ENCODE measurements at places on chromosomes 7 and 10.

DNA sequence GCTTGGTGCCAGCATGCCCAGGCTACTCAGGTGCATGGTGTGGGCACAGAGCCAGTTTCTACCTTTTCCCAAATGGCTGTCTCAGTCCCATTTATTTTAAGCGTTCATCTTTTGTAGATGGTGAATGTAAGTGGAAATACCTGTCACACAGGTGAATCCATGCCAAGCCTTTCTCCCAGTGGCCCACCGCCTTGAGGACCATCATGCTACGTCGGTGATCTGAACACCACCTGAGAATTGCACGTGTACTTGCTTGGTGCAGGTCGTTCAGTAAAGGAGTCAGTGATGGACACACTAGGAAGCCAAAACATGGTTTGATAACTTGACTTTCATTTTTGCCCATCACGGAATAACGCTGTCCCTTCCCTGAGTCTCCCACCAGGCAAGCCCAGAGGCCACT lies 666.7 kb upstream of the FOXK1 start:
- no peak for DNase-seq

- DNase-seq, result peak; percentile 38
Measured at GRCh38 chr10:30836406-30836805, 195.3 kb downstream of the ZNF438 start.

DNA sequence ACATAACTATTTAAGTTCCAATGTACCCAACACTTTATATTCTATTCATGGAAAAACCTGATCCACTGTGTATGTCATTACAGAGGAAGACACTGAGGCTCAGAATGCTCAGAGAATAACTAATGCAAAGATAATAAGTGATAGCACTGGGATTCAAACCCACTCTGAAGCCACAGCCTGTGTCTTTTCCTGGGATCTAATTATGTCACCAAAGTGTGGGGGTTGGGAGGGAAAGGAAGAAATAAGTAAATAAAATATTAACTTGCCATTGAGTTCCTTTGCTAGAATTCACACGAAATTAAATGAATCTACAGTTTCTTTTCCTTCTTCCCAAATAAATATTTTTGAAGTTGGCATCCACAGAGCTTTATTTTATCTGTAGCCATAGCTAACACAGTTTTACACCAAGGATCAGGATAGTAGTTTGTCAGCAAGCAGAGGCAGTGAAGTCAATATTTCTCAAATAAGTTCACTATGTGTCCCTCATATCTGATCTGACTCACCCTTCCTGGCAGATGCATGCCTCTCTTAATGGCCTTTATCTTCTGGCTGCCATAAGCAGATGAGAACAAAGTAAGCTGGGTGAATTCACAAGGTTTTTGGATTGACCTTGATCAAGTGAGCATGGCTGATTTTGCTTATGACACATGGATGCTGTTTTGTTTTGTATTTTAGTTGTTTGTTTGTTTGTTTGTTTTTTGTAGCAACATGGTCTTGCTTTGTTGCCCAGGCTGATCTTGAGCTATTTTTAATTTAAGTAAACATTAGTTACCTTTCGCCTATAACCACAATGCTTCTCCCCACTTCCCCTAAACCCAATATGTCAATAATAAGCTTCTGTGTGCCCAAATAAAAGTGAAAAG lies 6.3 kb downstream of the RAPGEF5 start:
- DNase-seq, result peak; percentile 9

DNA sequence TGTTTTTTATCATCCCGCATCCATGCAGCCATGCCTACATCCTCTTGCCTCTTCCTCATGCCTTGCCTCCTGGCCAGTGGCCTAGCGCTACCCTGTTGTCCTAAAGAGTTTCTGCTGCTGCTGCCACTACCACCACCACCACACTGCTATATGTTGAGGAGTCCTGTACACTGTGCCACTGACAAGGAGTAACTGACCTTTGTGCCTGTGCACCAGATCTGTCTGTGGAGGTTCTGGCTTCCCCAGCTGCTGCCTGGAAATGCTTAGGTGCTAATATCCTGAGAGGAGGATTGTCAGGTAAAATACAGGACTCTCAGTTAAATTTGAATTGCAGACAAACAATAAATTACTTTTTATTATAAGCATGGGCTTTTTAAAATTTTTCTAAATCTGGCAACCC lies 7.0 kb upstream of the CFAP69 start:
- DNase-seq, result no peak

GRCh38 chr10:128916383-128916782 lies 550.7 kb upstream of the MGMT start:
- DNase-seq, result no peak

- peak; percentile 68 for DNase-seq
Measured at GRCh38 chr10:32979041-32979440, 21.0 kb upstream of the ITGB1 start.

Measured in fibroblast of skin of right biceps (primary cell).